ENCODE measurements at places on chromosomes 16 and 17.

DNA sequence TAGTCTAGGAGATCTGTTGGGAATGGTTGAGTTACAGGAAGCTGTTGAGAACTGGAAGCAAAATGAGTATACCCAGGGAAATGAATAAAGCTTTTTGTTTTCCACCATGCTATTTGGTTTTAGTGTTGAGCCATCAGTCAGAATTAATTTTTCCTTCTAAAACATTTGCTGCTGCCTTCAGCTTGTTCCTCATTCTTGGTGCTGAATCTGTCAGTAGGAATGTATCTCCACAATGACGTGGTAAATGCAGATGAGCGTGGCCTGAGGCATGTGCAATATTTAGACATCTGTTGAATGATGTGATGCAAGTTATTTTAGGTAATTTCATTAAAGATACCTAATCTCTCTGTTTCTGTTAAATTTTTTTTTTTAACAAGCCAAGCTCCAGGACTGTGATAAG, 10.9 kb downstream of the HAPSTR1 start:
- DNase-seq: no peak

DNA sequence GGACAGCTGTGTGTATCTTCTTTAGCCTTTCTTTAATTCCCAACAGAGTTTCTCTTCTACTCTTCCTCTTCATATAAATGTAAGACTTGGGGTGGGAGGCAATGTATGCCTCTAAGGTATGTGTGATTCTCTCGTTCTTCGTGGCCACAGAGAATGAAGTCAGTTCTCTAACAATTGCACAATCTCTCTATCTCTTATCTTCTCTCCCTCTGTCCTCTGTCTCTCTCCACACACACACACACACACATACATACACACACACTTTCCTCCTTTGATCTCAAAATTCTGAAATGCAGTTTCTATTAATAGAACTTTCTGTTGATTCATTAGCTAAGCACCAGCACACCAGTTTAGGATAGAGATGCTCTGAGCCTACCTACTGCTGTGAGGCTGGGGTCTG, 615.7 kb upstream of the SALL1 start:
- DNase-seq: no peak

- no peak for DNase-seq
These were observed 106.3 kb downstream of the PRKCB start for GRCh38 chr16:23941963-23942564.

DNA sequence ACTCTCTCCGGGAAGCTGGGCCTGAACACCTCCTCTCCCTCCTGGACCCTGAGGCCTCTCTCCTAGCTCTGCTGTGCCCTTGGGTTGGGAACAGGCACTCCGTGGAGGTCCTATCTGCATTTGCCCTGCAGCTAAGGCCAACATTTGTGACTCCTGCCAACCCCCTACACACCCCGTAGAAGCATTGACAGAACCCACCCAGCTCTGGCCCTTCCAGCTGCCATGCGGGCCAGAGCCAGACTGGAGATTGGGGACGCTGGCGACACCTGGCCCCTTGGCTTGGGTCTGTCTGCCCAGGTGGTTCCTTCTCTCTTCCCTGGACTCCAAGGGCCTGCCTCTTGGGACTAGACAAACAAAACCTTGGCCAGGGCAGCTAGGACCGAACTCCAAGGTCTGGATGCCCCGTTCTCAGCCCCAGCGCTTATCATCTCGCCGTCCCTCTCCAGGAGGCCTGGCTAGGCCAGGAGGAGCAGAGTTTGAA, 644 bp upstream of the RHBDF2 start:
- DNase-seq: no peak

GRCh38 chr17:77738751-77739531, 219.6 kb upstream of the TNRC6C start:
- no peak for DNase-seq

GRCh38 chr17:34378664-34379101, 15.7 kb upstream of the CCL1 start:
- no peak for DNase-seq

DNA sequence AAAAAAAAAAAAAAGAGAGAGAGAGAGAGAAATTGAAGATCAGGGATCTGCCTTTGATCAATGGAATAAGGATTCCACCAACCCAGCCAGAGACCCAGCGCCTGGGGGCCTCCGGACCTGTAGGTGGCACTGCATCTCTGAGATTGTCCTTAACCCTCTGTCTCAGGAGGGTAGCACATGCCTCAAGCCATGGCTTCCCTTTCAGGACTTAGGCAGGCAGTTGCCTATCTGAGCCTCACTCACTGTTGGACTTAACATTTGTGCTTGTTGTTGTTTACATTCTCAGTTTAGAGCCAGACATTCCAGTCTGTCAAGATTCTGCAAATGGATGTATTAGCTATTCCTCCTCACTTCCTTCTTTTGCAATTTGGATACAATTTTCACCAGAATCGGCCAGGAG, 5.1 kb upstream of the SCNN1B start:
- DNase-seq: no peak

DNA sequence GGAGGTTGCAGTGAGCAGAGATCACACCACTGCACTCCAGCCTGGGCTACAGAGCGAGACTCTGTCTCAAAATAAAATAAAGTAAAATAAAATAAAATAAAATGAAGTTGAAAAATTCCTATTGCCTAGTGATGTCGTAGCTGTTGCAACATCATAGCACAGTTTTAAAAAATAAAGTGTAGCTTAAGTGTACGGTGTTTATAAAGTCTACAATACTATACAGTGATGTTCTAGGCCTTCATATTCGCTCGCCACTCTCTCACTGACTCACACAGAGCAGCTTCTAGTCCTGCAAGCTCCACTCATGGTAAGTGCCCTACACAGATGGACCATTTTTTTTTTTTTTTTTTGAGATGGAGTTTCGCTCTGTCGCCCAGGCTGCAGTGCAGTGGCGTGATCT, 43.5 kb upstream of the MNT start:
- DNase-seq: no peak

GRCh38 chr16:60459463-60459862, 1576.8 kb downstream of the CDH8 start:
- DNase-seq: no peak

GRCh38 chr17:2954898-2955445, 108.4 kb downstream of the OR1D5 start:
- DNase-seq: no peak

- peak; percentile 14 for DNase-seq
These were observed 20.4 kb upstream of the YPEL2 start for GRCh38 chr17:59311051-59311468.

- DNase-seq: peak; percentile 60
These were observed 14.3 kb downstream of the KPNB1 start for GRCh38 chr17:47663912-47664623.

- peak; percentile 89 for DNase-seq
These were observed 5.9 kb downstream of the DPEP2 start for GRCh38 chr16:67993207-67994039.

DNA sequence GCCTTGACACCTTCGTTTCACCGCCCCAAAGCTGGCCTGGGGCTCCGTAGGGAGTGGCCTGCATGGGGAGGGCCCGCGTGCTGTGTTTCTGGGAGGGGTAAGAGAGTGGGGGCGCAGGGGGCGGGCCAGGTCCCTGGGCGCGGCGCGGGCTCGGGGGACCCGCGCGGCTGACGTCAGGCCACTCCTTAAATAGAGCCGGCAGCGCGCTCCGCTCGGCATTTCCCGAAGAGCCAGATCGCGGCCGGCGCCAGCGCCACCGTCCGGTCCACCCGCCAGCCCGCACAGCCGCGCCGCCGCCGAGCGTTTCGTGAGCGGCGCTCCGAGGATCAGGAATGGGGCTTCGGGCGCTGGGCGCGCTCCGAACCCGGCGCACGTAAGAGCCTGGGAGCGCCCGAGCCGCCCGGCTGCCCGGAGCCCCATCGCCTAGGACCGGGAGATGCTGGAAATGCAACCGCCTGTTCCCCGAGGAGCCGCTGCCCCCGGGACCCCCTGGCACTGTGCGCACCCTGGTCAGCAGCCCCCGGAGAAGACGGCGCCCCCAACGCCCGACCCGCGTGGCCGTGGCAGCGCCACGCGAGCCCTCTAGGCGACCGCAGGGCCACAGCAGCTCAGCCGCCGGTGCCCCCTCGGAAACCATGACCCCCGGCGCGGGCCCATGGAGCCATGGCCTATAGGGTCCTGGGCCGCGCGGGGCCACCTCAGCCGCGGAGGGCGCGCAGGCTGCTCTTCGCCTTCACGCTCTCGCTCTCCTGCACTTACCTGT, at the start of gene HS3ST2:
Gene HS3ST2, plus strand, starts transcription at position 215 of the 763 bp plus-strand sequence. Its CDS starts 449 bp downstream, at position 664.
- DNase-seq: peak; percentile 27

DNA sequence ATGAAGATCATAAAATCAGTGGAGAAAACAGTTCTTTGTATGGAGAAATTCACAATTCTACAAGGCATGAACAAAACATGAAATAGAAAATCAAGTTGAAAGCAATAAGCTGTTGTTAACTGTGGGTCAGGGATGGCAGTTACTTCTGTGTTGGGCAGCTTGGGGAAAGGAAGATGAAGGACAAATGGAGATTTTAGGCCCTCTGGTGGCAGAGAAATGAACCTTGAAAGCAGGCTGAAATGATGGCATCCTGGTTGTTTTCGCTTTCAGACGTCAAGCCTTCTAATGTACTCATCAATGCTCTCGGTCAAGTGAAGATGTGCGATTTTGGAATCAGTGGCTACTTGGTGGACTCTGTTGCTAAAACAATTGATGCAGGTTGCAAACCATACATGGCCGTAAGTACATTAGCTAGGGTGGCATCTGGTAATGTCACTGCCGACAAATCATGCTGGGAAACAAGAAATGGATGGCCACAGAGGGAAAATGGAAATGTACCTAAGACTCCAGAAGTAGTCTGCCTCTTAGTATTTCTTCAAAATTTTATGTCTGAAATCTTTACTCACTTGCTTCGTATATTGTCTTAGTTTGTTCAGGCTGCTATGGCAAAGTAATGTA, 108.9 kb downstream of the MAP2K6 start:
- no peak for DNase-seq

DNA sequence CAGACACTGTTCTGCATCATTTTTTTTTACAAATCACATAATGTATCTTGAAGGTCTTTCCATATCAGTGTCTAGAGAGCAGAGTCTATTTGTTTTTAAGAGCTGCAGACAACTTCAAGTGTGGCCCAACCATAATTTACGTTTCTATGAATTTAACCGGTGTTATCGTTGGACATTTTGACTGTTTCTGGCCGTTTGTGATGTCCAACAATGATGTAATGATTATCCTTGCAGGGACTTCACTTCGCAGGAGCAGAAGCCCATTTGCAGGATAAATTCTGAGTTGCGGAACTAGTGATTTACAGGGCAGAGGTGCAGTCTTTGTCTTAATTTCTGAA, 26.9 kb upstream of the HLF start:
- no peak for DNase-seq

DNA sequence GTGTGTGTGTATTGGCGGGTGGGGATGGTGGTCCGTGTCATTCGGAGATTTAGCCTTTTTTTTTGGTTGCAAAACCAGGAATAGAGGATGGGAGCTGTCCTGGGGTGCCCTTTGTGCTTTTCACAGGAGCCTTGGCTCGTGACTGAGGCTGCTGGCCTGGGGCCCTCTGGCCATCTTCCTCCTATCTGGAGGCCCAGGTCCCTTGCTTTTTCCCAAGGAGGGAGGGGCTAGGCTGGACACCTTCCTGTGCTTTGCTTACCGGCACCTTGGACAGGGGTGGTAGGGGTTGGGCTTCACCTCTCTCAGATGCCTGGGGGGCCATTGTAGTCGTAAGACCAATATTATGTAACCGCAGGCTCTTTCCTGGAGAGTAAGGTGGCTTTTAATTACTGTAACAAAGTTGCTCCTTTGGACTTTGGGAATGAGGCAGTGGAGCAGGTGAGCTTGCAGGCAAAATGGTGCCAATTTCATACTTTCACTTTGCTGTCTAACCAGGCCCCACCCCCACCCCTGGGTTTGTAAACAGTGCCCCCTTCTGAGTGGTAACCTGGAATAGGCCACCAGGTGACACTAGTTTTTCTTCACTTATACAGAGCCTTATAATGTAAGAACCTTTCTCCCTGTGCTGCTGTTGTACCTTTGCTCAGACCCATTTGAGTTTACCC, 1.2 kb downstream of the DYNLL2 start:
- peak; percentile 45 for DNase-seq

- no peak for DNase-seq
These were observed 427.1 kb downstream of the ZFHX3 start for GRCh38 chr16:72620853-72621252.

- DNase-seq: no peak
These were observed 221.7 kb upstream of the HSBP1 start for GRCh38 chr16:83586036-83586435.

GRCh38 chr16:83705856-83706255, 101.9 kb upstream of the HSBP1 start:
- no peak for DNase-seq

GRCh38 chr16:49634235-49635008, 221.5 kb downstream of the ZNF423 start:
- no peak for DNase-seq

GRCh38 chr17:14762736-14763479, 462.0 kb downstream of the HS3ST3B1 start:
- DNase-seq: no peak

- no peak for DNase-seq
These were observed 32.0 kb downstream of the SOCS3 start for GRCh38 chr17:78327880-78328279.

- DNase-seq: no peak
These were observed 216.4 kb upstream of the CIBAR2 start for GRCh38 chr16:85328676-85329058.

GRCh38 chr16:88478889-88479792, 26.1 kb downstream of the ZFPM1 start:
- DNase-seq: no peak

GRCh38 chr17:56108811-56109284, 44.4 kb upstream of the ANKFN1 start:
- DNase-seq: no peak

DNA sequence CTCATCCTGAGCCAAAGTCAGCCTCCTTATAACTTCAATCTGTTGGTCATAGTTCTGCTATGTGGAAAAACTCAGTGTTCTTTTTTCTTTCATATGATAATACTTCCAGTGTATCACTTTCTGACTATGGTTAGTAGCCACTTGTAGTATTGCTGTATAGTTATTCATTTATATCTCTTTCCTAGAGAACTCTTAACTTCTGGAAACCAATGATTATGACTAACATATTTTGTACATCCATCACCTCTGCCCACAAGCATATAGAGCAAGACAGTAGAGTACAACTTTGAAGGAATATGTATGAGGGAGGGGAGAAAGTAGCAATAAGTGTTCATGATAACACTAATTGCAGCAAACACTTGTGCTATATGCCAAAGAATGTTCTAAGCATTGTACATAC, 38.6 kb downstream of the COX10 start:
- DNase-seq: no peak

Data from stimulated activated CD4-positive, alpha-beta T cell treated with anti-CD3 and anti-CD28 coated beads, Interleukin-2, amount 100 ng/mL, for 24 hours (primary cell).